Upper lobe of left lung (tissue), 6 donors: ENCODE measurements at places on chromosomes 1 and 21.

DNA sequence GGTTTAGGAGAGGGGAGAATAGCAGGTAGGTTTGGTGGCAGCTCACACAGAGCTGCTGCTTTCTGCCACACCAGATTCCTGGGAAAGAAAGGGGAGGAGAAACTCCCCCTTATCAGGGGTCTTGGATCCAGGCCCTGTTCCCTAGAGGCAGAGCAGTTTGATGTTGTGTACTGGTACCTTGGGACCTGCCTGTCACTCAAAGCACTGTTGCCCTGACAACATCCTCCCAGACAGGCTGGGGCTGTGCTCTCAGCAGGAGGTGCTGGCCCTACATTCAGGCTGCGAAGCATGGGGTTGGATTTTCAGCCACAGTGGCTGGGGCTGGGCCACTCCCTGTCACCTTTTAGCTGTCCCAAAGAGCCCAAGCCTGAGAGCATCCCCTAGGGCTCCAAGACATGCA is 188.0 kb downstream of the GRIK3 start:
- DNase-seq: no peak

GRCh38 chr1:168114845-168115244 is 21.9 kb downstream of the GPR161 start:
- DNase-seq: no peak

GRCh38 chr1:241527146-241527545 is 5.0 kb upstream of the KMO start:
- no peak for DNase-seq

DNA sequence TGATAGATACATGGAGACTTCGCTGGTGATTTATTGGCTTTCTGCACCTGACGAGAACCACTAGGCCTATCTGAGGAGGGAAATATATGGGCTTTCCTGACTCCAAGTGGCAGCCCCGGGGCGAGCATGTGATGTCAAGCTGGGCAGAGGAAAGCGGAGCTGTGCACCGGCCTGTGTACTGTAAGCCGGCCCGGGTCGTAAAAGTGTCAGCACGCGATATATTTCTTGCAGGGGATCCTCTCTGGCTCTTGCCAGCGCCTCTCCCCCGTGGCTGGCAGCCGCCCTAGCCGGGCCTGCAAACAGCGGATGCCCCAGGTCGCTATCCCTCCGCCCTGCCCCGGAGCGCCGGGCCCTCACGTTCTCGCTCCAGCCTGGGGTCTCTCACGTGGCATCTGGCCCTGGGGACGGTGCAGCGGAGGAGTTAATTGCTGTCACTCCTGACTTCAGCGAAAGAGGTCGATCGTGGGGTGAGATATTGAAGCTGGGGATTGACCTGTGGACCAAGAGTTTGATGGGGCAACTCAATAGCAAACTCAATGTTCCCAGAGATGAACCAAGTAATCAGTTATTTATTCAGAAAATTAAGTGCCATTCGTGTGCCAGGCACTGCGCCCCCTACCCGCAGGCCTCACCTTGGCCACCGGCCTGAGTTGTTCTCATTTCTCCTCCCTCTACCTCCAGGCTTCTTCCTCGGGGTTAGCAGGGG is 41.0 kb upstream of the HAO2 start:
- no peak for DNase-seq

DNA sequence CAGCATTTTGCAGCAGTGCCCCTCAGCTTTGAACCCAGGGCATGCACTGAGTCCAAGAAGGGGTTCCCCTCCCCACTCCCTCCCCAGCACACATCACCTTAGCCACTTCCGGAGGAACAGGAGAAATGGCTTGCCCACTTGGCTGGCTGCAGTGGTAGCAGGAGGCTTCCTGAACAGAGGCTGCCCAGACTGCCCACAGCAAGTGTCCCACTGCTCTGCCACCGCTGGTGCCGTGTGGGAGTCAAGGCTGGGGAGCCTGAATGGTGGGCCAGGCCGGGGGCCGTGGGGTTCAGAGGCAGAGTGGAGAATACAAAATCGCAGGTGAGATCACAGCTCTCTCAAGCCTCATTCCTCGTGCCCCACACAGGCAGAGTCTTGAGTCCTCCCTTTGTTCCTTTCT is 34.5 kb downstream of the CD247 start:
- DNase-seq: no peak

- DNase-seq: no peak
Measured at GRCh38 chr1:52925571-52926005, 1.5 kb upstream of the SCP2 start.

DNA sequence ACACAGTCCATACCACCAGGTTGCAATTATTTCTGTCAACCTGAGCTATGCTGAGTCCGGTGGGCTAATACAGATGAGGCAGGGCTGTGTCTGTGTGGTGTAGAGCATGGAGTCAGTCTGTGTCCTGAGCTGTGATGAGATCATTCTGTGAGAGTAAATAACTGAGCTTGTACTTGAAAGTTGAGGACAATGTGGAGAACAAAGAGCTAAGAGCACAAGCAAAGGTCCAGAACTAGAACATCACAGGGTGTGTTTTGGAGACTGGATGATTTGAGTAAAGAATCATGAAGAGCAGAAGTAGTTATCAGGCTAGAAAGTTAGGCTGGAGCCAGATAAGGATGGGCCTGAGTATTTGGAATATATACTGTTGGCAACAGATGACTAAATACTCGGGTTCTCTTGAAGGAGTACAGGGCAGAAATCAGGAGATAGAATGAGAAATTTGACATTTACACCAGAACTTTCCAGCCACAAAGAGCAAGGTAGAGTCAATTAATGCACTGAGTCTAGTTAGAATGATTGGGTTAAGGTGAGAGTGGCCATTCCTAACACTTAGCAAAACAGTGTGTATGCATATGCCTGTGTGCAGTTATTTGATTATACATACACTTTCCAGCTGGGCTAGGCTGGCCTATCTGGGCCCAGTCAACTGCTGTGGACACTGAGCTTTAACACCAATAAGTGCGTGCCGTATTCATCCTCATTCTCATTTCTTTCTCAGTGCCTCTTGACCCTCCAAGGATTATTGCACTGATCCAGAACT is 48.8 kb downstream of the LEPR start:
- DNase-seq: no peak

DNA sequence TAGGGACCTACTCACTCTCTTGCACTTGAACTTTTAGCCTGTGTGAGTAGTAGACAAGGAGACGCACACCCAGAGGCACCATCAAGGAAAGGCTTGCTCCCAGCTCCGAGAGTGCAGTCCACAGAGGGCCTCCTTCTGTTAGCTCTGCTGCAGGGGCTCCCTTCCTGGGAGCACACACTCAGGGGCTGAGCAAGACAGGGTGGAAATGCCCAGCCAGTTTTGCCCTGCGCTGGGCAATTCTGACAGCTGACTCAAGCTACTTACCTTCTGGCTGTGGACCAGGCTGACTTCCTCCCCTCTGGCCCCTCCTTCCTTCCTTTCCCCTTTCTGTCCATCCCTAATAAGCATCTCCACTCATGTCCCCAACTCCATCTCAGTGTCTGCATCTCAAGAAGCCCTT is 449.1 kb downstream of the PTPRU start:
- DNase-seq: peak; percentile 12

DNA sequence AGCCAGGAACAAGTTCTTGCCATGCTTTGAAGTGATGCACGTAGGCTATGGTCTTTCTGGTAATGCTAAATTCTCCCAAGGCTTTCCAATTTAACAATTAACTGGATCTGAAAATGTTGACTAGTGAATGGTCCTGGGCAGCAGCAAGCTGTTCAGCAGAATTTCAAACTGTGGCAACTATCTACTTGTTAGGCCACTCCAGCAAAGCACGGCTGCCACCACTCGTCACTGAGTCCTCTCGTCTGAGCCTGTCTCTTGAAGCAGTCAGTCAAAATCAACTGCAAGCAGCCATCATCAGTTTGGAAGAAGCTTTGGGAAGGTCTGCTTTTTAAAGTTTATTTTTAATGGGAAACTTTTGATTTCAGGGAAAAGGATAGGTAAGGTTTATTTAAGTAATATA is 6.1 kb downstream of the FLVCR1 start:
- no peak for DNase-seq

DNA sequence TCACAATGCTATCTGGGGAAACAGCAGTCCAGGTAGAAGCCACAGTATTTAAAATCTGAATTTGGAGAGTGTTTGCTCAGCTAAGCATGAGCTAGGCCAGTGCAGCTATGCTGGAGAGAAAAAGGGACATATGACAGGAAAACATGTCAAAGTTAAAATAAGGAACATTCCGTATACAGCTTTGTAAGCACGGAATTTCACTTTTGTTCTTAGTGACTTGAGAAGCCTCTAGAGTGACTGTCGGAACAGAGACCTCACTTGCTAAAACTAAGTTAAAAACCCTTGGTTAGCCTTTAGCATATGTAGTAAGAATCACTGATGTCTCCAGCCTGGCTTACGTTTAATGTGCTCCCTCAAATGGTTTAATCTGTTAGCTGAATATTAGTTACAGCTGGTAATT is 661.7 kb downstream of the KCNT2 start:
- no peak for DNase-seq

GRCh38 chr1:162080472-162081015 is 11.1 kb downstream of the NOS1AP start:
- DNase-seq: no peak

DNA sequence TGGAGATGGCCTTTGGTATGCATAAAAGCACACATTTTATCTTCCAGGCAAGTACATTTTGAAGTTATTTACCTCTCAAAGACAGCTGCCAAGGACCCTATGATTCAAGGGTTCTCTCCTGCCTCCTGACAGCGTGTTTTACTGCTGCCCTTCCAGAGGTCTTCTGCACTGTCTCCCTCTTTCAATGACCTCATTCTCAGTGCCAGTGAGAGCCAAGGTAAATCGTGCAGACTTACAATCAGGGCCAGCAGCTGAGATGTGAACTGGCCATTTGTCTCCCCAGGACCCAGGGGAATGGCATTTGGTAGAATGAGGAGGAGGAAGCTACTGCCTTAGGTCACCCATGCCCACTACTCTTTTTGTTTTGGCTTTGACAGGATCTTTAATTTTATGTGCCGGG is 84.2 kb upstream of the FGGY start:
- no peak for DNase-seq

GRCh38 chr1:216961516-216961915 is 238.3 kb upstream of the ESRRG start:
- DNase-seq: no peak

DNA sequence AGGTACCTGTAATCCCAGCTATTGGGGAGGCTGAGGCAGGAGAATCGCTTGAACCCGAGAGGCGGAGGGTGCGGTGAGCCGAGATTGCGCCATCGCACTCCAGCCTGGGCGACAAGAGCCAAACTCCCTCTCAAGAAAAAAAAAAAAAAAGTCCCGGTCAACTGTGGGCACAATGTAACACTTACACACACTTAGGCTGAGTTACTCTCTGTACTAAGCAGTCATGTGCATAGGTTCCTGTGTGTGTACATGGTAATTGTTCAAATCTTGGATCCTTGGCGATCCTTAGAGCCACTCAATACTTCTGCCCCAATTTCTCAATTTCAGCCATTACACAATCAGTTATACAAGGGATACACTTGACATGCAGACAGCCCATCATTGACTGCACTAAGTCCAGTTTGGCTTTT is 11.6 kb downstream of the SDCCAG8 start:
- DNase-seq: peak; percentile 83

- no peak for DNase-seq
Measured at GRCh38 chr1:22264464-22265341, 121.8 kb upstream of the WNT4 start.

DNA sequence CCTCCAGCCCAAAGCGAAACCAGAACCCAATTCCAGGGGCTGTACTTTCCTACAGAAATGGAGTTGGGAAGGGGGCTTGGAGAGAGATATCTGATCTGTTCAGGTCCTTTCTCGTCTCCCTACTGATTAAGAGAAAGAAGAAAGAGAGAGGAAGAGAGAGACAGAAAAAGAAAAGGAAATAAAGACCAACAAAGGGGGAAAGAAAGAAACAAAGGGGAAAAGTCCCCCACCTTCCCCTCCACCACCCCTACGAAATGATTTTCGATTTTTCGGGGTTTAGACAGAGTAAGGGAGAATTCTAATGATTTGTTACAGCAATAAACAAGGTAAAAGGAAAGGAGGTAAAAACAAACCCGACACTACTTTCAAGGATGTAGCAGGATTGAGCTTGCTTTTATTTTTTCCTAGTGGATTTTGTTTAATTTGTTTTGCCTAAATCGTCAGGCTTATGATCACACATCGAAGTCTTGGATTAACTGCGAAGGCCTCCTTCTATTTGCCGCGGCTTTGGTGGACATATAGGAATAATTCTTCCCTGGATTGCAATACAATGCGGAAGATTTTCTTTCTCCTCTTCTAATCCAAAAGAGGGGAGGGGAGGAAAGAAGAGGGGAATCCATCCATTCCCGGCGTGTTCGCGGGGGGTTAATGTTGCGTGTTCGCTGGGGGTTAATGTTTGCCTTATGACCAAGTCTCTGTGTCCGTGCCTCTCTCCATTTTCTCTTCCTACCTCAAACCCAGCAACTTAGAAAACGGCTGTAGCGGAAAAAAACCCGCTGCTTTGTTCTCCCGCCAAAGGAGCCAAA is 1.9 kb downstream of the TAL1 start:
- no peak for DNase-seq

DNA sequence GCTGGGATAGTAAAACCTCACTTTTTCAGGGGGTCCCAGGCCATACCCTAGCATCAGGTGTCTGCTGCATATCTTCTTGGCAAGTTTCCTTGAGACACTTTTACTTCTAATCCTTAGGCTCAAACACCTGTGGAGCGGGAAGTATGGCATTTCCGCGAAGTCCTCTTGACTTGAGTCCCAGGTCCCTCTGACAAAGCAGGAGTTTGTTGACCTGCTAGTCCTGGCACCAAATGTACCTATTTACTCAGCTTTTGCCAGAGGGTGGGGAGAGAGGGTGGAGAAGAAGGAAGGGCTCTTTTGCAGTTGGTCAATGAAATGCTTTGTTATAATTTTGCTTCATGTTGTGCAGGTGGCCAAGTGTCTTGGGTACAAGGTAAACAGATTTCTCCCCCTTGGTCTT is 59.7 kb downstream of the CLIC6 start:
- no peak for DNase-seq

GRCh38 chr1:153058826-153059784 is 1.8 kb upstream of the SPRR2A start:
- no peak for DNase-seq

DNA sequence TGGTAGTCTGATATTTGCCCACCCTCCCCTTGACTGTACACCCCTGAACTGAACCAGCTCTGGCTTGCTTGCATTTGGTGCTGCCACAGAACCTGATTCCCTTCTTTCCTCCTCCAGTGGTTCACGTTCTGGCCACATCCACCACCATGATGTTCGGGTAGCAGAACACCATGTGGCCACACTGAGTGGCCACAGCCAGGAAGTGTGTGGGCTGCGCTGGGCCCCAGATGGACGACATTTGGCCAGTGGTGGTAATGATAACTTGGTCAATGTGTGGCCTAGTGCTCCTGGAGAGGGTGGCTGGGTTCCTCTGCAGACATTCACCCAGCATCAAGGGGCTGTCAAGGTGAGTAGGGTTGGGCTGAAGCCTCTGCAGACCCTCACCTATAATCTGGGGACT is 1.8 kb downstream of the CDC20 start:
- no peak for DNase-seq

GRCh38 chr1:69203166-69203565 is 364.6 kb upstream of the LRRC7 start:
- DNase-seq: no peak

DNA sequence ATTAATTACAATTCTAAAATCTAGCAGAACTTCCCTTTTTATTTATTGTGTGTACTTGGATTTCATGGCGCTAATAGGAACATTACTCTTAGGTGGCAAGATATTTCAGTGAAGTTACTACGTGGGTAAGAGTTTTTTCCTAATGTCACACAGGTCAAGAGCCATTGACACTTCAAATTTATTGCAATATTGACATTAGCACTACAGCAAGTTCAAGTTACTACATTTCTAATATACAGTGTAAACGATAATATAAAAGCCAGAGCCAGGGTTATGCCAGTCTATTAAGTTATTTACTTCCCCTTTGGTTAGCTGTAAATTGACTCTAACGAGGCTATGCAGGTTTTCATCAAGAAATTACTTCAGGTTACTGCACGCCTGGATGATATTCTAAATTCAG is 29.7 kb downstream of the CHODL start:
- DNase-seq: no peak
